ENCODE measurements at places on chromosomes 16 and 17. TPM values are rescaled to one million over a fixed set of nuclear protein-coding genes. Genes with fewer than 3 reads are reported as not detected.

Gene MYH11
- 144 TPM for total RNA-seq

Gene TRIM65
- total RNA-seq = 23.3 TPM

Gene HOXB13
- total RNA-seq = not detected

Gene KRTAP2-1
- total RNA-seq = not detected

DNA sequence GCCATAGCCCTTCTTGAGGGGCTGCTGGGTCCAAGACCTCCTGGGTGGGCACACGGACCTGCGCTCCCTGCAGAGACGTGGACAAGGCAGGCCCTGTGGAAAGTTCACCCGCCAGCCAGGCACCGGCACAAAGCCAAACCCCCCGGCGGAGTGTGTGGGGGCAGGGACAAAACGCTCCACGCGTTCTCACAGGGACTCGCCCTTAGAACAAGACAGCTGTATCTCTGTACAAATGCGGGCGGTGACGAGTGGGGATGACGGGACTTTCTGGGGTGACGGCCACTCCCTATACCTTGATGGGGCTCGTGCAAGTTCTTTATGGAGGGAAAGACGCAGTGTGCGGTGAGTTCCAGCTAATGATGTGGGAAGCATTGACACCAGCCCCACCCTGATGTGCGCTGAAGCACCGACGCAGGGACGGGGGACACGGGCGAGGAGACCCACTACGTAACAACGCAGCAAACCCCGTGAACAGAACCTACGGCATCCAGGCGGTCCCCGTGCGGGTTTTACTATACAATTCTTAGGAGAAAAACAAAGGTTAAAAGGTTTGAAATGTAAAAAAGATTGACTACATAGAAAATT, 49.4 kb downstream of the LMF1 start:
- no peak for DNase-seq

DNA sequence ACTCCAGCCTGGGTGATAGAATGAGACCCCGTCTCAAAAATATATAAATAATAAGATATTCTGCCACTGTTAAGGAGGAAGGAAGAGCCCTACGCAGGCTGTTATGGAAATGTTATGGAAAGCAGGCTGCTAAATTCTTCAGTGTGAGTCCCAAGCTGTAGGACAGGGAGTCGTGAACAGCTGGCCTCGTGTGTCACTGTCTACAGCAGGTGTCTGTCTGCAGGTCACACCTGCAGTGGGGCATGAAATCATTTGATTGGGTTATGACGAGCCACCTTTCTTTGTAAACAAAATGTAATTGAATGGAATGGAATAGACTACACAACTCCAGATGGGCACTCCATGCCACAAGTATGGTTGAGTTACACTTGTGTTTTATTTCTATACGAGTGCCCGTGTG, 15.6 kb upstream of the LITAF start:
- no peak for DNase-seq

GRCh38 chr16:77868052-77868451, 79.7 kb downstream of the VAT1L start:
- no peak for DNase-seq

GRCh38 chr17:14015271-14015670, 54.0 kb upstream of the COX10 start:
- no peak for DNase-seq

GRCh38 chr17:50218071-50218759, 16.8 kb upstream of the COL1A1 start:
- no peak for DNase-seq

GRCh38 chr16:14462811-14463210, 167.2 kb downstream of the PARN start:
- DNase-seq = no peak

- DNase-seq = peak; percentile 49
Measured at GRCh38 chr17:298791-299450, 53.7 kb downstream of the RPH3AL start.

Data from breast epithelium (tissue), 4 donors.